ENCODE measurements at places on chromosomes 16 and 17.

- no peak for DNase-seq
These were observed 21.7 kb downstream of the CREBBP start for GRCh38 chr16:3858801-3859200.

- no peak for DNase-seq
These were observed 78.4 kb upstream of the NKD1 start for GRCh38 chr16:50469744-50470321.

DNA sequence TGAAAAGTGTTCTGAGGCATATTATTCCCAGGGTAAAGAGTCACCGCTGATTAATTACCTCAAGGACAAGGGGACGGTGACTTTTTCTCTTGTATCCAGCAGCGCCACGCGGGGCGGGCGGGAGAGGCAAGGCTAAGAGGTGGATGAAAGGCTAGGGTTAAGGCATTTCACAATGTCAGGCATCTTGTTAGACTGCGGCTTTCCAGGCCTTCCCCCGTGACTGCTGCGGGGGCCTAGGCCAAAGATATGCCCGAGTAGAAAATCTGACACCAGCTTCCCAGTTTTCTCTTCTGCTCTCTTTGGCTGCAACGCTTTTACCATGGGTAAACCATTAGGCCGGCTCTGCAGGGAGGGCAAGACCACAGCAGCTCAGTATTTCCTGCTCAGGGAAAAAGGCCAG, 698.2 kb downstream of the MAF start:
- DNase-seq: no peak

- DNase-seq: peak; percentile 77
These were observed 2.4 kb downstream of the FBRS start for GRCh38 chr16:30660424-30661261.
